AG04449 (cell line): ENCODE measurements at places on chromosomes 7 and 10.

GRCh38 chr7:128019288-128019687 lies 11.9 kb downstream of the LRRC4 start:
- DNase-seq: no peak

GRCh38 chr10:113879691-113880090 lies 25.2 kb downstream of the NHLRC2 start:
- DNase-seq: no peak

DNA sequence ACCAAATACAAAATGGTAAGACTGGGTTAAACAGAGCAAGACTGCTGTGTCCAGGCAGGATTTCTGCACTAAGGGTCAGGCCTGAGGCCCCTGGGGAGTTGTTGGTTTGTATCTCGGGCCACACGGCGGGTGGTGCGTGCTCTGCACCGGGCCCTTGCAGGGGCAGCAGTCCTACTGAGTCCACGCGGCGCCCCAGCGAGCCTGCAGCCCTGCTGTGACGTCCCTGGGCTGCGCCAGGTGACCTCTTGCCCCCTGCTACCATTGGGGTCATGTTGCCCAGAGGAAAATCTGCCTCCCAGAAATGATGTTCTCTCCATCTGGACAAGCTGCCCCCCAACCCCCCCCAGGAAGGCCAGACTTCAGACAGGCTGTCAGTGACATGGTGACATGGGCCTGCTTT lies 281.5 kb downstream of the CELF2 start:
- DNase-seq: no peak

DNA sequence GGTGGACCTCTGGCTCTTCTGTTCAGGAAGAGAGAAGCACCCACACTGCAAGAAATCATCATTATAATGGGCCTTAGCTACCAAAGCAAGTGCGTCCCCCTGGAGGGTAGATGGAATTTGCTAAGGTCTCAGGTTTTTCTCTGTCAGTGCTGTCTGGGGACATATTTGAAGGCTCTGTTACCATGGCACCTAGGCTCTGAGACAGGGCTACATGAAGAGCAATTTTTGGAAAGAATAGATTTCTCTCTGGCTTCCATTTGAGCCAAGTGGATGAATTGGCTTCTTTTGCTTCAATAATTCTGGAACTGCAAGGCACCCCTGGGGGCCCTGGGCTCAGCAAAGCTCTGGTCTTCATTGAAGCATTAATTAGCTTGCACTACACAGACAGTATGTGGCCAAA lies 349.1 kb upstream of the GALNT17 start:
- DNase-seq: no peak

DNA sequence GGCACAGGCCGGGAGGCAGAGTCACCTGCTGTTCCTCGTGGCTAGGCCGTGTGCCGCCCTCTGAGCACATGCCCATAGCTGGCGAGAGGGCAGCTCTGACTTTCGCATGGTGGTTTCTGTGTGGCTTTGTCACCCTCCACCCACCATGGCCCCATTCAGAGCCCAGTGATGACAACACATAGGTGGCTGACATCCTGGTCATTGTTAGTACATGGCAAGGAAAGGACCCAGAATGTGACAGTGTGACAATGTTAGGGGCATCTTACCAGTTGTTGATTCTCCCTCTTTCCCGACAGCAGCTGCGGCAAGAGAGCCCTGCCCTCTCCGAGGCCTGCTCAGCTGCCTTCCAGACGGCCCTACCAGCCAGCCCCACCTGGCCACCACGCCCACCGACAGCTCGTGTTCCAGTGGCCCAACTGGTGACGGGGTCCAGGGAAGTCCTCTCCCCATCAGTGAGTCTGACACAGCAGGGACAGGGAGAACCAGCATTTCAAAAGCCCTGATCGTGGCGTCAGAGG lies 52.2 kb downstream of the ZNF467 start:
- DNase-seq: no peak
